Type B pancreatic cell (in vitro differentiated cells): ENCODE measurements at places on chromosomes 4 and X. TPM values are rescaled to one million over a fixed set of nuclear protein-coding genes. Genes with fewer than 3 reads are reported as not detected.

SHROOM4 gene
- 3.9 and 13.3 TPM in 2 replicates for total RNA-seq

CFI gene
- total RNA-seq = 15.4 and 24.0 TPM in 2 replicates

GAGE1 gene
- total RNA-seq = not detected in 2 replicates

SMR3A gene
- not detected in 2 replicates for total RNA-seq

CHRDL1 gene
- 0.79 and 4.3 TPM in 2 replicates for total RNA-seq

ZCCHC18 gene
- 2.6 and 9.0 TPM in 2 replicates for total RNA-seq

HSD17B13 gene
- total RNA-seq = 0.12 and 0.17 TPM in 2 replicates

MGARP gene
- 1.3 and 1.7 TPM in 2 replicates for total RNA-seq

FAM90A26 gene
- not detected in 2 replicates for total RNA-seq
